Amygdala (tissue), 56 donors: ENCODE measurements at places on chromosomes 7 and 10.

GRCh38 chr7:121119047-121119446 is 130.5 kb downstream of the CPED1 start:
- DNase-seq: no peak

DNA sequence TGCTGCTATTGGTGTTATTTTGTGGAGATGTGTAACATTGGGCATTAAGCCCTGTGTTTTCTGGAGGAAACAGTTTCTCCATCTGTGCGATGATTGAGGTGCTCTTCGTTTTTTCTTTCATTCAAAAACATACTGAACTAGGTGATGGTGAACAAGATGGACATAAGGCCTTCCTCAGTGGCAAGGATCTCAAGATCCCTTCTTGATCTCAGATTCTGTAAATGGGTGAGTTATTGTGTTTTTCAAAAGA is 759 bp upstream of the ELAPOR2 start:
- no peak for DNase-seq

- no peak for DNase-seq
Observed at GRCh38 chr10:65325913-65326312, 1599.9 kb upstream of the LRRTM3 start.

GRCh38 chr7:156275292-156275691 is 365.3 kb upstream of the RNF32 start:
- DNase-seq: no peak

- no peak for DNase-seq
Observed at GRCh38 chr7:66238773-66239466, 33.8 kb downstream of the TPST1 start.

DNA sequence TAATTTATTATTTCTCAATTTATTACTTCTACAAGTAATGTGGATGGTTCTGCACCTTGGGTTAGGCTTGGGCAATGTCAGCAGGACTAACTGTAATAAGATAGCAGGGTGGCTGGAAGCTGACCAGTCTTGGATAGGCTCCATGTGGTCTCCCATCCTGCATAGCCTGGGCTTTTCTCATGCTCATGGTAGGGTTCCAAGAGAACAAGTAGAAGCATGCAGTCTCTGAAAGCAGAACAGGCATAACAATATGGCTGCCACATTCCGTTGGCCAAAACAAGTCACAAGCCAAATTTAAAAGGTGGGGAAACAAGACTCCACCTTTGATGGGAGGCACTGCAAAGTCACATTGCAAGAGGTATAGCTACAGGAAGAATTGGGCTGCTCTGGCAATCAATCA is 98.6 kb upstream of the MDFIC start:
- no peak for DNase-seq

DNA sequence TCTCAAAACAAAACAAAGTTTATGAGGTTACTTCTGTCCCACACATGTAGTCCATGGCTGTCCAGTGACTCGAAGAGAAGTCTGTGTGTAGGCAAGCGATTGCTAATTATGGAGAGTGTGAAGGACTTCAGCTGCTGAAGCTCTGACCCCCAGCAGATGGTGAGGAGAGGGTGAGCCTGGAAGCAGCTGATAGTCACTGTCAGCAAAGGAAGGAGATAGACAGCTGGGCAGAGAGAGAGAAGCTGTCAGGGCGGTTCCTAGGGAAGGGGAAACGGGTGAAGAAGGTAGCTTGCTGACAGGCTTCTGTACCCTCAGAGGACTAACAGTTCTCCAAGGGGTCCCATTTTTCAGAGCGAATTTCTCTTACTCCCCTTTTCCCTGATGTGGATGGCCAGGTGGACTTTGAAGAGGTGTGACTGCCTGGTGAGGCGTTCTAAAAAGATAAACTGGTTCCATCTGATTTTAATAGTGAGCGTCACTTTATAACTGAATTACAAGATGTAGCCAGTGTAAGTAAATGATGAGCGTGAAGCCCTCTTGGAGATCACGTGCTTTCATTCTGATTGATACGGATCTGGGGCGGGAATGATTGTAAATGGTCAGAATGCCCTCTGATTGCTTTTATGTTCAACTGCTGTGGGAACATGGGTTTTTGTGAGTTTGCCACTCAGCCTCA is 12.1 kb downstream of the ZSCAN21 start:
- no peak for DNase-seq

DNA sequence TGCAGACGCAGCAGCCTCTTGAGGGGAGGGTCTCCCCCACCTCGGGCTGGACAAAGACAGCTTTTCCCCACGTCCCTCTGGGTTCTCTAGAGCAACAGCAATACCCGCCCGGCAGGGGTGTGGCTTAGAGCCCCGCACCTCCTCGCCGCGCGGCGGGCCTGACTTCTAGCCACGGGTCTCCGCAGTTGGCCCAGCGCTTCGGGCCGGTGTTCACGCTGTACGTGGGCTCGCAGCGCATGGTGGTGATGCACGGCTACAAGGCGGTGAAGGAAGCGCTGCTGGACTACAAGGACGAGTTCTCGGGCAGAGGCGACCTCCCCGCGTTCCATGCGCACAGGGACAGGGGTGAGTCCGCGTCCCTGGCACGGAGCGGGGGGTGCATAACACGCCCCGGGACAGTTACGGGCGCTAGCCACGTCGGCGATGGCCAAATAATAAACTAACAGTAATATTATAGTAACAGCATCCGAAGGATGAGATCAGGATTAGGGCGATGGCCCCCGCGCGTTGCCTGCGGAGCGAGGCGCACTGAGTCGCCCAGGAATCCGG is 1.2 kb downstream of the CYP2E1 start:
- no peak for DNase-seq

GRCh38 chr7:20790375-20790774 is 3.7 kb upstream of the SP8 start:
- DNase-seq: no peak

DNA sequence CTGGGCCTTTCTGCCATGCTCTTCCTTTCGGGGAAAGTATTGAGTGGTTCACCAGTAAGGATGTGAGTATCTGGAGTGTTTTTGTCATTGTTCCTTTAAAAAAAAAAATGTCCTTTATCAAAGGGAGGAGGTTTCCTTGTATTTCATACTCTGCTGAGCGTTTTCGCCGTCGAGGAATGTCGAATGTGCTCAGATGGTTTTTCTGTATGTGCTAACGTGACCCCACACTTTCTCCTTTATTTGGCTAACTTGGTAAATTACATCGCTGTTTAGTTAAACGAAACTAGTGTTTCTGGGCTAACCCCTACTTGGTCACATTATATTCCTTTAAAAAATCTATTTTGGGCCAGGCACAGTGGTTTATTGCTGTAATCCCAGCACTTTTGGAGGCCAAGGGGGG is 45.9 kb downstream of the INPP5A start:
- no peak for DNase-seq

GRCh38 chr7:16318989-16319915 is 102.1 kb downstream of the CRPPA start:
- no peak for DNase-seq

DNA sequence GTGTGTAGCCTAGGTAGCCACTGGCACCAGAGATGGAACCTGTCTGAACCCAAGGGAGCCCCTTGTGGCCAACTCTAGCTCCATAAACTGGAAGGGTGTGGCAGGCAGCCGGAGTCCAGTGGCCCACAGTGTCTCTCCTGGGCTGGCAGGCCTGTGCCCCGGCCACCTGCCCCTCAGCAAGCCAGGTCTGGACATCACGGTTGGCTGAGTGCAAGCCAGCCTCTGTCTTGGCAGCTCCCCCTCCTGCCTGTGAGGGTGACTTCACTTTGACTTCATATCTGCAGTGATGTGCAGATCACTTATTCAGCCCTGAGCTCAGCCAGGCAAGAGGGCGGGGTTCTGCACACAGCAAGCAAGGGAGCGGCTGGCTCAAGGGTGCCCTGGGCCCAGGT is 1.3 kb upstream of the RET start:
- no peak for DNase-seq
